Esophagus squamous epithelium (tissue), 5 donors: ENCODE measurements at places on chromosomes 12 and 14.

- no peak for DNase-seq
Observed at GRCh38 chr14:81172881-81173280, 47.9 kb downstream of the GTF2A1 start.

DNA sequence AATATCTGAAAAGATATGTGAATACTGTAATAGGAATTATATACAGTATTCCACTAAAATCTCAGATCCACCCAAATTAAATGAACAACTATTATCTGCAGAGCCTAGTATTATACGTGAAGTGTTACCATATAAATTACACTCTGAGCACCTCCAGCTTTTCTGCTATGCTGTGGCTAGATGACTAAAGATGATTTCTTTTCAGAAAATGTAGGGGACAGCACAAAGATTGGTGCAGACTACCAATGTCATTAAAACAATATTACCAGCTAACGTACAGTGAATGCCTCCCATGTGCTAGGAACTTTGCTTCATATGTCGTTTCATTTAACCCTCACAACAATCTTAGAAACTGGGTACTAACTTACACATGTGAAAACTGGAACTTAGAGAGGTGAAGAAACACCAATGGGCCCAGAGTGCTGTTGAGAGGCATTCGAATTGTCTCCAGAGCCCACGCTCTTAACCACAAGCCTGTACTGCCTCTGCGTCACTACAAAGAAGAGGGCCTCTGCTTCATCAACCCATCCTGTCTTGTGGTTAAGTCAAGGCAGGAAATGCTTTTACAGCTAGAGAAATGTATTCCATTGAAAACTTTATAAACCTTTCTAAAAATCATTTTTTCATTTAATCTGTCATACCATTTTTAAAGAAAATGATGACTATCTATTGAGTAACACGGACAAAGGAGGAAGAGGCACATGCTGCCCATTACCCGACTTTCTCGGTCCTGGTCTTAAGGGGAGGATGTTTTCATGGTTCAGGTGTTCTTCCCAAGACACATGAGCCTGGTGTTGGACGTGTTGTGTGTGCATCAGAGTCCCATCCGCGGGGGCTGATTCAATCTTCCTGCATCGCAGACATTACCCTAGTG lies 1.3 kb downstream of the GPR65 start:
- DNase-seq, result no peak

DNA sequence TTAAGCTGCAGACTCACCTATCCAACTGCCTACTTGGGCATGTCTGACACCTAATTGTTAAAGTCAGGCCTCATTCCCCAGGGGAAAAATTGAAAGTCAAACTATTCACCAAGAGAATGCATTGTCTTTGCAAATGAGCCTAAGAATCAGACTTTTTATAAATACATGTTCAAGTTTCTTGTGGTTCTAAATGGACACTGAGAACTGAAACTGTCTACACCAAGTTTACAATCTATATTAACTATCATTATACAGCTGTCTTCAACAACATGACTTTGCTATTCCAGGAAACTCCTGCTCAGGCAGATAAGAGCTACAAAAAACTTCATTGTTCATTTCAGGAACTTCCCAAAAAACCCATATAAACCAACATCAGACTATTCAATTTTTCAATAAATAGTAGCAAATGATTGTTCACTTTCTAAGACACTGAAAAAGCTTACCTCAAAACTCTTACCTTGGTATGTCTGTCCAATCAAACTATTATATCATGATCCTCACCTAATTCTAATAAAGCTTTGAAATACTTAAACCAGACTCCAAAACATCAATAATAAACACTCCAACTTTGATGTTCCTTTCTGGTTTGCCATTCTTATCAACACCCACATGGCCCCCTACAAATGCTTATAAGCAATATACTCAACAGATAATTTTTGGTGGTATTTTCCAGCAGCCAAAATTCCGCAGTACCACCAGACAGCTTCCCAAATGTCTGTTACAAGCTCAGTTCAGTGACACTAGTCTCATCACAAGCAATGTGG lies 24.2 kb downstream of the CDK17 start:
- no peak for DNase-seq

DNA sequence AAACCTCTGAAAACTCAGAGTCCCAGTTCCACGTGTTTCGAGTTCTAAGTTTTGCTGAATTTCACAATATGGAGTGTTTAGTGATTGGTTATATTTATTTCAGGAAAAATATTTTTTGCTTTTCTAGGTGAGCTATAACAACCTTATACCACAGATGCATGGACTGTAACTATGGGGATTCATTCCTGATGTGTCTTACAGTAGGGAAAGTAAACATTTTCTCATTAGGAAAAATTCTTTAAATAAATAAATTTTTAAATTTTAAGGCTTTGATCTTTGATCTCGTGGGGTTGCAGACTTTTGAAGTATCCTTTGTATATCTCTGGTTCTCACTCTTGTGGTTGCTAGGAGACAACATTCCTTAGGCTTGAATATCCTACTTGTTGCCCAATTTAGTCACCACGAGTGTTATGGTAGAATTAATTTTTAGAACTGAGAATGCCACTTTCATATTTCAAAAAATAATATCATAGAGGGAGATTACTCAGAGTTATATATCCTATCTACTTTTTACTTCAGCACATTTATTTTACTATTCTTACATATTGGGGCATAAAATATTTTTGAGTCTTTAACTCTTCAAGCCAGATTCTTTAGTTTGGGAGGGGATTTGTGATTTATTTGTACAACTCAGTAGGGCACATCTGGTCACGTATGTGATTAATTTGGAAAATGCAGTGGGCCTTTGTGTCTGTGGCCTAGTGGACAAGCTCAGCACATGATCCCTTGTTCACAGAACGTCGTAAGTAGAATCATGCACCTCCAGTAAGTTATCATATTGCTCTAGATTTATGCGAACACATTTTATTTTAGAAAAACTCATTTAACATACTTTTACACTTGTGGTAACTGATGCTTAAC lies 224.0 kb downstream of the TTC6 start:
- DNase-seq, result no peak

- no peak for DNase-seq
Observed at GRCh38 chr14:52402812-52403526, 88.9 kb downstream of the PTGER2 start.

GRCh38 chr12:52769354-52769753 lies 7.8 kb downstream of the KRT76 start:
- no peak for DNase-seq

DNA sequence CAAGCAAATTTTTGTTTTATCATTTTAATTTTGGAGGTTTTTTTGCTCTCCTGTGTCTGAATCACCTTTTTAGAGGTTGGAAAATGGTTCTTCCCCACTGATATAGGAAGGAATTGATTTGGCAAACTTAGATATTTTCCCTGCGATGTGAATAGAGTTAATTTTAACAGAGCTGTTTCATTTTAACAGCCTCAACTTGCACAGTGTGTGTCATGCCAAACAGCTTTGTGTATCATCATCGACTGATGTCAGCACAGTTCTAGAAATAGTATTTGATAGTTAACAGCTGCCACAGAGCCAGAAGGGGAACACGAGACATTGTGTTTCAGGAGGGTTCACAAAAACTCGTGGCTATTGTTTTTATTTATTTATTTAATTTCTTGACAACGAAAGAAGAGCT lies 243.1 kb upstream of the FOXN3 start:
- no peak for DNase-seq
